ENCODE measurements at places on chromosomes 2 and 18. TPM values are rescaled to one million over a fixed set of nuclear protein-coding genes. Genes with fewer than 3 reads are reported as not detected.
A peak's percentile ranks its signal among the peaks of the same experiment; 100 is the strongest.

DNA sequence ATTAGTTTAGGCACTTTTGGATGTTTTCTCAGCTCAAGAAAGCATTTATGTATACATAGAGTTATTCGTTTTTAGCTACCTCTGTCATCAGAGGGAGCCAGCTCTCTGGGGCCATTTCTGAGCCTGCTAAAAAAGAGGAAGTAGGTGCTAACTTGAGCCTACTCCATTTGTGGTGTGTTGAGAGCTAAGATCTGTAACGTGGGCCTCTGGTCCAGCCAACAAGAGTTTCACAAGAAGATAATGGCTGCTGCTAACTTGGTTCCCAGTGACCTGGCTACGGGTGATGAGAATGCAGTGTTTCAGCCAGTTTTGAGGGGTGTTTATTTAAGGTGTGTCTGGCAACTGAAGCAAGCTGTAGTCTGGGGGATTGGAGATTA is 182.5 kb downstream of the PRKCE start:
- DNase-seq: no peak

The CDH2 gene
- 32.5 TPM for total RNA-seq

- peak; percentile 58 for DNase-seq
Observed at GRCh38 chr2:182504903-182505302, 78.1 kb upstream of the PDE1A start.

DNA sequence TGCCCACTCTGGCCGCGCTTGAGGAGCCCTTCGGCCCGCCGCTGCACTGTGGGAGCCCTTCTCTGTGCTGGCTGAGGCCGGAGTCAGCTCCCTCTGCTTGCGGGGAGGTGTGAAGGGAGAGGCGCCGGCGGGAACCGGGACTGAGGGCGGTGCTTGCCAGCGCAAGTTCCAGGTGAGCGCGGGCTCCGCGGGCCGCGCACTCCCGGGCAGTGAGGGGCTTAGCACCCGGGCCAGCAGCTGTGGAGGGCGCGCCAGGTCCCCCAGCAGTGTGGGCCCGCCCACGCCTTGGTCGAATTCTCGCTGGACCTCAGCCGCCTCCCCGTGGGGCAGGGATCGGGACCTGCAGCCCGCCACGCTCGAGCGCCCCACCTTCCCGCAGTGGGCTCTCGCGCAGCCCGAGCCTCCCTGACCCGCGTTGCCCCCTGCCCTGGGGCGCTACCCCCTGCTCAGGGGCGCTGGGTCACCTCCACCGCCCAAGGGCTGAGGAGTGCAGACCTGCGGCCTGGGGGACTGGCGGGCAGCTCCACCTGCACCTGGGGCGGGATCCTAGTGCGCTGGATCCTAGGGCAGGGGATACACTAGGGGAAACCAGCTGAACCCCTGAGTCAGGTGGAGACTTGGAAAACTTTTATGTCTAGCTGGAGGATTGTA is 97.3 kb downstream of the CD8B2 start:
- DNase-seq: no peak

Measured in H4 (cell line).